ENCODE measurements at places on chromosomes 3 and 15. TPM values are rescaled to one million over a fixed set of nuclear protein-coding genes. Genes with fewer than 3 reads are reported as not detected.

GRCh38 chr3:7306901-7307300 is 446.0 kb downstream of the GRM7 start:
- DNase-seq, result no peak

DNA sequence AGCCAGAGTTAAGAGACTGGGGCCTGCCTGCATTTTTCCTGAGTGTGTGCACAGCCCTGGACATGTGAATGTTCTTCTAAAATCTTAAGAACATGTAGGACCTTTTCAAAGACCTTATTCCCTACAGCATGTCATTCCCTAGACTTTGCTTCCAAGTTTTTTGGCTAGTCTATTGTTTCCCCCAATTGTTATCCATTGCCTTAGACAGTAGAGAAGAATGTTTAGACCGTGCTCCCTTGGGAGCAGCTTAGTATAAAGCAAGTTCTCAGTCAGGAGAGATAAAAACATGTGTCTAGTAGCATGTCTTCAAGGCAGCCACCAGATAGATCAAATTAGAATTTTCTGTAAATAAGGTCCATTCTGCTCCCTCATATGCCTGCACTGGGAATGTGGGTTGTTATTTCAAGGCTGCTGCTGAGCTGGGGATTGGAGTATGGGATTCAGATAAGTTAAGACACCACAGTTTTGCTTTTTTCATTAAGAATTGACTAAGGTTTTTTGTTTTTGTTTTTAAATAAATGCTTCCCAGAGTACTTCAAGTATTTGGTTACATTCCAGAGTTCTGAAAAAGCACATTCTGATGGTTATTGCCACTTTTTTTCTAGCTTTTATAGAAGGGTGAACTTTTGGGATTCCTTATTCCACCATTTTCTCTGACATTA is 246.7 kb downstream of the RORA start:
- no peak for DNase-seq

GRCh38 chr3:31980530-31981205 is 394 bp downstream of the OSBPL10 start:
- DNase-seq, result no peak

GRCh38 chr3:69743975-69744906 is 5.0 kb downstream of the MITF start:
- DNase-seq, result no peak

DNA sequence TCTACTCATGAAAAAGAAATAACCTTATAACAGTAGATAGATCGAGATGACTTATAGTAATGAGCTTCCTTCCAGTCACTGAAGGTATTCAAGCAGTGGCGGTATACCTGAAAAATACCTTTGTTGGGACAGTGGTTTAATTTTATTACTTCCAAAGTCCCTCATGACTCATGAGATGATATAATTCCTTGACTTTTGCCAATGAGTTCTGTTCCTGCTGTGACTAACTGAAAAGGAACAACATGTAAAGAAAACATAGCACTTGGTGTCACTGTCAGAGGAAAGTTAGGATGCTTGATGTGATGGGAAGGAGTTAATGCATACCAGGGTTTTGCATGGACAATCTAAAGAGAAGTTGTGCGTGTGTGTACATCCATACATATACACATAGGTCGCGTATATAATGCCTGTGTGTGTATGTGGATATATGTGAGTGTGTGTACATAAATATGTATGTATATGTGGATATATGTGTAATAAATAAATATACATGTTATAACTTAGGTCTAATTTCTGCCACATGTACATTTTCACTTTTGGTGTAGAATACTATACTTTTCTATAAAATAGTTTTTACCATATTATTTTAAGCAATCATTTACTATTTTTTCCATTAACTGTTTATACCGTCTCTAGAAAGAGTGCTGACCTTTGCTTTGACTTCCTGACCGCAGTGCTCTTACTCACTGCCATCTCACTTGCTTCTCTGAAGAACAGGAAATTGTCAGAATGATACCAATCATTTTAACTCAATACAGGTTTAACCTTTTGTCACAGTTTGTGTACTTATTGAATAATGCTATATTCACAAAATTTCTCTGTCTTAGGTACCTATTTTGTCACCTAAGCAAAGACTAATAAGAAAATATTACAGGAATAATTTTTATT is 12.6 kb upstream of the PAK2 start:
- DNase-seq, result no peak

DNA sequence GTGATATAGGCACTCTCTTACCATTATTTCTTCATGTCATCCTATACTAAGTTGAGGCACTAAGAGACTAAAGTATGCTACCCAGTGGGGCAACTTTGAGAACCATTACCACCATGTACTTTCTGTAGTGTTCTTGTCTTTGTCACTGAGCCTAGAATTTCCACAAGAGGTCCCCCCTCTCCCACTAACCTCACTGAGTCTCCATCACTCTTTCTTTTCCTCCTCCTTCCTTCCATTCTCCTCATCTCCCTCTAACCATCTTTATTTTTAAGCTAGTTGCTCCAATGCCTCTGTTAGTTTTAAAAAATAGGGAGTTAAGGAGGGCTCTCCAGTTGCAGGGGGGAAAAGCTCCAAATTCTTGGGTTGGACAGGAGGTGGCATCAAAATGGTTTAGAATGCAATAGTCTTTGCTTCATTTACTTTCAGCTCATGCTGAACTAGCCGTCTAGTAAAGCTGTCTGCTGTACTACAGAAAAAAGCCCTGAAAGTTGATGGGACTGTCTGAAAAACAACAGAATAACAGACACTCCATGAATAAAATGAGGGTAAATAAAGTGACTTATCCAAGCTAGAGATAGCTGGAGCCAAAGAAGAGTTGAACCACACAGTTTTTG is 85.1 kb upstream of the MYRIP start:
- DNase-seq, result no peak

GRCh38 chr3:119235151-119235550 is 5.5 kb downstream of the B4GALT4 start:
- no peak for DNase-seq

- no peak for DNase-seq
These were observed 7.8 kb downstream of the CCR5AS start for GRCh38 chr3:46399098-46399497.

GRCh38 chr3:173826416-173826815 is 428.9 kb downstream of the NLGN1 start:
- no peak for DNase-seq

Gene DPPA2
- polyA plus RNA-seq, result 0.76 TPM

Gene MOBP
- polyA plus RNA-seq, result 0.04 TPM

Gene ARHGAP11A
- 34.7 TPM for polyA plus RNA-seq

Gene TRH
- 0.11 TPM for polyA plus RNA-seq

Gene ERC2
- polyA plus RNA-seq, result 3.7 TPM

Gene STAC
- polyA plus RNA-seq, result 11.6 TPM
